ENCODE measurements at places on chromosomes 5 and 9.

DNA sequence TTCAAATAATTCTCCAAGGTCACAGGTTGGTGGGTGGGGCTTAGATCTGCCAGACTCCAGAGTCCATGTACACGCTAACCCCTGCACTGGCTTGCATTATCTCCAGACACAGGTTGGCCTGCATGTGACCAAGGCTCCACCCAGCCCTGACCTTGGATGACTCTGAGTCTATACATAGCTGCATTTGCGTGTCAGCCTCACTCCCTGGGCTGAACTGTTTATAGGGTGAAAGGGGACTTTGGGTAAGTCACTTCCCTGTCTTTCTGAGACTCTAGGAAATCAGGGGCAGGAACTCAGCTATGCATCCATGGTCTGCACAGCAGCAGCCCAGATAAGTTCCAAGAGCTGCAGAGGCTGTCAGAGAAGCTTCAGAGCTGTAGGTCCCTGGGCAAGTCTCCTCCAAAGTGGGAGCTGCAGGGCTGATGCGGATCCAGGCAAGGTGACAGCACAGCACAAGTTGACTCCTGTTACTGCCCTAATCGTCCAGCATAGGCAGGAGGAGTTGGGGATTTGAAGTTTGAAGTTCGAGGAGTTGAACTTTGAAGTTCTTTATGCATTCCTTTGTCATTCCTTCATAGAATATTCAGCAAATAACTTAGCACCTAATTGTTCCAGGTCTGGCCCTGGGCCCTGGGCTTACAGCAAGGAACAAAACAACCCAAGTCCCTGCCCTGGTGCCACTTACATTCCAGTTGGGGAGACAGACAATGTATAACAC, 53.4 kb downstream of the SLC22A5 start:
- no peak for DNase-seq

GRCh38 chr9:120883608-120883996, 6.6 kb upstream of the PHF19 start:
- no peak for DNase-seq

- DNase-seq = no peak
Observed at GRCh38 chr5:119322948-119323537, 32.8 kb upstream of the TNFAIP8 start.

GRCh38 chr9:38120961-38121360, 51.9 kb upstream of the SHB start:
- no peak for DNase-seq

- DNase-seq = no peak
Observed at GRCh38 chr5:91119981-91120850, 262.9 kb downstream of the ARRDC3 start.

DNA sequence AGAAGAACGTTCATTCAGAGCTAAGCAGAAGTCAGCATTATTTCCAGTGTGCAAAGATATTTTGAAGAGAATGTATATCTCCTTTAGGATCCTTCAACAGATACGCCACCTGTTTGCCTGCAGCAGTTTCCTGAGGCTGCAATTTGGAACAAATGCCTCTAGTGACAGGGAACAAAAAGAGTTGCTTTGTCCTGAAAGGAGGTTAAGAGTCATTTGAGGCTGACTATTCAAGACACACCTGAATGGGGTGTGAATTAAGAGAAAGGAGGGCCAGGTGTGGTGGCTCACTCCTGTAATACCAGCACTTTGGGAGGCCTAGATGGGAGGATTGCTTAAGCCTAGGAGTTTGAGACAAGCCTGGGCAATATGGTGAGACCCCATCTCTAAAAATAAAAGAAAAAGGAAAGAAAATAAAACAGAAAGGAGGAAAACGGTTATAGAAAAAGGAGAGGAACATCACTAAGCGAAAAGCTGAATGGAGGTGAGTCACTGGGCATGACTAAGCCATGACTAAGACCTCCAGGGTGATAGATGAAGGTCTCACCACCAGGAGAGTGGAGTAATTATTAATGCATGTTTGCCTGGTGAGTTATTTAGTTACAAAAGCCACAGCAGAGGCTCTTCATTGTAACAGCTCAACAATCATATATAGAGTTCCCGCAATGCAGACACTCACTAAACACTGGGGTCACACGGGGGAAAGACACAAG, 255.2 kb upstream of the TNC start:
- no peak for DNase-seq

GRCh38 chr9:91208419-91208745, 153.3 kb downstream of the AUH start:
- no peak for DNase-seq

DNA sequence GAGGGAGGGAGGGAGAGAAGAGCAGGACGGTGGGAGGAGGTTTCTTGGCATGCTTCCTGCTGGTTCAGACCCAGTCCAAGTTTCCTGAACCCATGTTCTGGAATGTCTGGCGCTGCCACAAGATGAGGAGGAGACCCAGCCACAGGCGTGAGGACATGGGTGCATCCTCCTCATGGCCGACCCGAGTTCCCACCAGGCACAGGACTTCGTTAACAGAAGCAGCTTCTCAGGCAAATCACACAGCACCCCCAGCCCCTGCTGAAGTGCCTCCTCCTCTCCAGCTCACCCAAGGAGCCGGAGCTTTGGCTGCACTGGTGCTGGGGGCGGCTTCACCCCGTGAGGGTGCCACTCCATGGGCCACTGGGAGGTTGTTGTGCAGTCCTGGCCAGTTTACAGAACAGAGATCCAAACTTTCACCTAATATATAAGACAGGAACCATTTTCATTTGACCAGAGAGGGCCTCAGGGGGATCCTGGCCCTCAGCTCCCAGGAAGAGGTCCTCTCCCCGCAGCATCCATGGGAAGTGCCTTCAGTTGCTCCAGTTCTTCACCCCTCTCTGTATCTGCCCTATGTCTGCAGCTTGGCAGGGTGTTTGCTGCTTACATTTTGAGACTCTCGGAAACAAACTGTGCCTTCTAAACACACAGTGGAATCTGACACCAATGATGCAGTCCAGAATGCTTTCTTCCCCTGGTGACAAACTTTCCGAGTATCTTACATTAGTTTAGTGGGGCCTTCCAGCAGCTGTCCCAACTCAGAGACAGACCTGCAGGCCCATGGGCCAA, 10.2 kb upstream of the NKD2 start:
- no peak for DNase-seq

- no peak for DNase-seq
Observed at GRCh38 chr5:169112016-169112415, 188.9 kb downstream of the SLIT3 start.

GRCh38 chr9:18233311-18233710, 240.6 kb upstream of the ADAMTSL1 start:
- no peak for DNase-seq

All from T follicular helper cell (primary cell).